CD14-positive monocyte (primary cell): ENCODE measurements at places on chromosomes 7 and 10.

- DNase-seq: no peak
Observed at GRCh38 chr10:96896884-96897589, 64.9 kb downstream of the LCOR start.

- DNase-seq: no peak
Observed at GRCh38 chr7:34019301-34019790, 114.0 kb downstream of the BMPER start.

DNA sequence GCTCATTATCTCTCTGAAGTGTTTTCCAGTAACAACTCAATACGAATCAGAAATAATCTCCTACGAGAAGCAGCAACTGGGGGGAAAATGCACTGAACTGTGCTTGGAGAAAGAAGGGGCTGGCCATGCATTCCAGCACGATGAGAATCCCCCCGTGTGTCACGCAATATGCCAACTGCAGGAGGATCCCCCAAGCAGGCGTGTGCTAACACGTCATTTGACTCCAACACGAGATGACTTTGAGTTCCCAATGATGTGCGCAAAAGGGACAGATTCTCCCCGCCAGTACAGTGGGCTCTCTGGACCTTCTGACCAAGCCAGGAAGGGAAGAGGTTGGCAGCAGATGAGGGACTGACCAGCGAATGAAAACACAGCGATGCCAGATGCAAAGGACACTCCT is 105.5 kb downstream of the KCNMA1 start:
- no peak for DNase-seq

GRCh38 chr7:44914992-44915607 is 29.8 kb upstream of the PURB start:
- DNase-seq: peak; percentile 64

GRCh38 chr10:29037348-29038113 is 251.3 kb upstream of the LYZL1 start:
- no peak for DNase-seq

DNA sequence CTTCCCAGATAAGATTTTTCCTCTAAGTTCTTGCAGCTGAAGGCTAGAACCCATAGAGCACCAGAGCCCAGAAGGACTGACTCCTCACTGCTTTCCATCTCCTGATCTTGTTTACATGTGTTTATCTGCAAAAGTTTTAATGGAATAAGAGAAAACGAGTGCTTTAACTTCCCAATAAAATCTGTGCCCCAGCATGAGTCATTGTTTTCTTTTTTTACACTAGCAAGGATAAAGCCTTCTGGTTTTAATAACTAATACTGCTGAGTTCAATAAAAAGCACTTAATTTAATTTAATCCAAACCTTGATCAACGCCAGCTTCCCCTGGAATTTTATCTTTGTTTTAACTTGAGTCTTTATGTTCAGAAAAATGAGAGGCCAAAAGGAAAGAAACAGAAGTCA is 227.6 kb downstream of the HPSE2 start:
- no peak for DNase-seq

- DNase-seq: no peak
Observed at GRCh38 chr10:78461333-78461732, 427.7 kb downstream of the RPS24 start.

DNA sequence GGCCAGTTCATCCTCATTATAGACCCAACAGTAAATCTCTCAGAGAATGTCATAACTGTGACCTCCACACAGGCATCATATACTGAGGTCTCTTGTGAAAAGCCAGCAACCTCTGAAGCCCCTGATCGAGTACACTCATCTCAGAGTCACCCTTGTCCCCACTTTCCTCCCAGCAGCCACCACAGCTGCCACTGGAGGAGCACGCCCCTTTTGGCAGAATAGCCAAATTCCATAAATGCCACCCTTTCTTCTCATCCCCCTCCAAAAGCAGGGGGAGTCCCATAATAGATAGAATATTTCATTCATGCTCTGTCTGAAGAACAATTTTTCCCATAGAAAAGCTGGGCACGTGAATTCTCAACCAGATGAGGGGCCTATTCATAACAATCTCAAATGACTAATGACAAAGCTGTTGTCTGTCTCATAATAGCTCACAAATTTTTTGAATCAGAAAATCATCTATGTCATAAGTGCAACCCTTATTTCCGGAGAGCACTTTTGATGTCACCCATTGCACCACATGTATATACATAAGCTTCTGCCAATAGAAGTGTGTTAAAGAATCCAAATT is 47.4 kb downstream of the SGMS1 start:
- DNase-seq: no peak

DNA sequence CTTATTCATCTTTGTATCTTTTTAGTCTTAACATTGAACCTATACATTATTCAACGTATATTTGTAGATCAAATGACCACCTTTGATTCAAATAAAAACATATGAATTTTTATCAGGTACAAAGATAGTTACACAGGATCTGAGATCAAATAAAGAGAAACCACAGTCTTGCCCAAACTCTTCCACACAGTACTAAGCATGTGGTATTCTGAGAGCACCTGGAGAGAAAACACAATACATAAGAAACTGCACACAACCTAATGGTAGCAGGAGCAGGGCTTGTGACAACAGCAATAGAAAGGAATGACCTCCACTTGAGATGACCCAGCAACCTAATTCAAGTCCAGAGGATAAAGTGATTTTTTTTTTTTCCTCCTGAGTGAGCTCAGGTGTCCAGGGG is 6.5 kb upstream of the WASL start:
- DNase-seq: no peak

GRCh38 chr10:112446055-112446854 is 459 bp downstream of the ZDHHC6 start:
- DNase-seq: peak; percentile 32

DNA sequence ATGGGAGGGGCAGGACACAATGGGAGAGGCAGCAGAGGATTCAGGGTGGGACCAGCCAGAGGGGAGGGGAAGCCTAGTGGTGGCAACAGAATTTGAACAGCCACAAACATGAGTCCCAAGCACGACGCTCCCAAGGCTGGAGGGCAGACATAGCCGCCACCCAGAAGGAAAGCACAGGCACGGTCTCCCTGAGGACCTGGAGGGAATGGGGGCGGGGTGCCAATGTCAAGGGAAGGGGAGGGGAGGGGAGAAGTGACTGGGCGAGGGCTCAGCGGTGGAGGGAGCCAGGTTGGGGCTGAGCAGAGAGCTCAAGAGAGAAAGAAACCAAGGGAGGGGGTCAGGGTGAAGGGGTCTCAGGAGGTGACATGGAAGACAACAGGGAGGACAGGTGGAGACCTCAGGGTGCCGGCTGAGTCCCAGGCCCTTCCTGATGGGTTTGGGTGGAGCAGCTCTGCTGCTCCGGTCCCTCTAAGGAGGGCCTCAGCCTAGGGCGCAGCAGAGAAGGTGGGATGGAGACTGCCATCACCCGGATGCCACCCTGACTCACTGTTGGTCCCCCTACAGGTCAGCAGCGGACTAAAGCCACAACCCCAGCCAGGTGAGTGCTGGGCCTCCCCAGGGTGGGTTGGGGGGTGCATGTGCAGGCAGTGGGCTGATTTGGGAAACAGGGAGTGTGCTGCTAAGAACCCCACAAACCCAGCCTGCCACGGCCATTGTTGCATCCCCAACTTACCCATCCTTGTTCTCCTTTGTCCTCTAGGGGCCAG is 24.2 kb downstream of the PILRA start:
- DNase-seq: no peak

- no peak for DNase-seq
Observed at GRCh38 chr10:31604096-31604495, 285.1 kb downstream of the ZEB1 start.

- peak; percentile 66 for DNase-seq
Observed at GRCh38 chr10:114131094-114131493, 42.9 kb downstream of the CCDC186 start.

GRCh38 chr10:76469675-76470074 is 1038.3 kb downstream of the LRMDA start:
- DNase-seq: no peak

GRCh38 chr7:25835197-25835596 is 316.8 kb upstream of the NFE2L3 start:
- DNase-seq: no peak

DNA sequence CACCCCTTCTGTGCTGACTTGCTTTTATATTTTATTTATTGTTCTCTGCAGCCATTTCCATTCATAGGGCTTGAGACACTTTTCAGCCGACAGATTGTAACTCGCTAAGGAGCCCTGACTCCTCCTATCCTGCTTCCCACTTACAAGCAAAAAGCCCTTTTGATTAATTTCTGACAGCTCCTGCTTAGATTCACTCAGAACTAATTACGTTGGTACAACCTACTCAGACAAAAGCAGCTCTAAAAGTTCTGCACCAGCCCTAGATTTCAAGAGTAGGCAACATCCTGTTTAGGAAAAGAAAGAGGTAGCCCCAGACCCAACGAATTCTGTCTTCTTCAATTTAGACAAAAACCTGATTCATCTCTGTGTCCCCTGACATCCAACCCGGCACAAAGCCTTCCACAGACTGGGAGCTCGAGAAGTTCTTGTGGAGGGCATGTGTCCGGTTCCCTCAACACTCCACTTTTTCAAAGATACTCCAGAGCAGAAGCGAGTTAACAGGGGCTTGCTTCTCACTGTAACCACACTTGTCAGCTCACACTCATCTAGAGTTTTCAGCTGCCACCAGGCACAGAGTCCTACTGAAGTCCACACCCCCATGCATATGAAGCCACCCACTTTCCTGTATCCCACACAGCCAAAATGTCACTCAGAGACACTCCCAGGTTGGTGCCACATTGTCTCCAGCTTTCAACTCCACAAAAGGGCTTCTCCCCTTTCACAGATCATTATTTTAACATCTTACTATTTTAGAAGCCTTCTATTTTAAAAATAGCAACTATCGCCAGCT is 113.6 kb upstream of the NFE2L3 start:
- no peak for DNase-seq

- no peak for DNase-seq
Observed at GRCh38 chr7:143455491-143455890, 12.2 kb downstream of the TAS2R60 start.

DNA sequence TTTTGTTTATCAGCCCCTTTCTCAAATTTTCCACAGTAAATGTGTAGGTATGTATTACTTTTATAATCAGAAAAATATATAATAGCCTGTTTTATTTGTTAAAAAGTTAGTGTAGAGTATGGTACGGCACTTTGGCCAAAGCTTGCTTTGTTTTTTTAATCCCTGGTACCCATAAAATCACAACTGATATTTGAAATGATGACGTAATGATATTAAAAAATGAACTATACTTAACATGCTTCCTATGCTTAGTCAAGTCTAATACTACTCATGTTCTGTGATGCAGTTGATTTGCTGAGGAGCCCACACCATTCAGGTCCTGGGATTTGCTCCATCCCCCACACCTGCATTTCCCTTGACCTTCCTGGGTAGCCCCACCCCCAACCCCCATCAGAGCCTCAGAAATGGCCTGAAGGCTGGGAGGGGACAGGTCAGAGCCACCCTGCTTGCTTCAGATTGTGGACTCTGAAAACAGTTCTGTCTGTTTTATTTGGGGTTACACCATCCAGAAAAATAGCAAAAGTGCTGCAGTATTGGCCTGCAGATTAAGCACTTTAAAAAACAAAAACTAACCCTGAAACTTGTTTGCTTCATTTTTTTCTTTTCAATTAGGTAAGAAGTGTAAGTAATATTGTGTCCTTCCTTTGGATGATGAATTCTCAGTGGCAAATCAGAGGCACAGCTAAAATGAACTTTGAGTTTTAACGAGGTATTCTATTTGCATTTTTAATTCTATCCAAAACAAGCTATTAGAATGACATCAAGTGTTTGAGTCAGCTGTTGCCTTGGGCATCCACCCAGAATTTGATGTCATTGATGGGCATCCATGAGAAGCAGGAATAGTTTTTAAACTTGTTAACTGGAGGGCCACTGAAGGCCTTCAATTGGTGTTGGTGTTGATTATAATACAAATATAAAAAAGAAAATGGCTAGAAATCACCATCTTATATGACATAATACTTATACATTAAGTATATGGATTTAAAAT is 23.3 kb downstream of the PLCE1 start:
- no peak for DNase-seq

- peak; percentile 11 for DNase-seq
Observed at GRCh38 chr7:48411619-48412018, 240.4 kb downstream of the ABCA13 start.

DNA sequence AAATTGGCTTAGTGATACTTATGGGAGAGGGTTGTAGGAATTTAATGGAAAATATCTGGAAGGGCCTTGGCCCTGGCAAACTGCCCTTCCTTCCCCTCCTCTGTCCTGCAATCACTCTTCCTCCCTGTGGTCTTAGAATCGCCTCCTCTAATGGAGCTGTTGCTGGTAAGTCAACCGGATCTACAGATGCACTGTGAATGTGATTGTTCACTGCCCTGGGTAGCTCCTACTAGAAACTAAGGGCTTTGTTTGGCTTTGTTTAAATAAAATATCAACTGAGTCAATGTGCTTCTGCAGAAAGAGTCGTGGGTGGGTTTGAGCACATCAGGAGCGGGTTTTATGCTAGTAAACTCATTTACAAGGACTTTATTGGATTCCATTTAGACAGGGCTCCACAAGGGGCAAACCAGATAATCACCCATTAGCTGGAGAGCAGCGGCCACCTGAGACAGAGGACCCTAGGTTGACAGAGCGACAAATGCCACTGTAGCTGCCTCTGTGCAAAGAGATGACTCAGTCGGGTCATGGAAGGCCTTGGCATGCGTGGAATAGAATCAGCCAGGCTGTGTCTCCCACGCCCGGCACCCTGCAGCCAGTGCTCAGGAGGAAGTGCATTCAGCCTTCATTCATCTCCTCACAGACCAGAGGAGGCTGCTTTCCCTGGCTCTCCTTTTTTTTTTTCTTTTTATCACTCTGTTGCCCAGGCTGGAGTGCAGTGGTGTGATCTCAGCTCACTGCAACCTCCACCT is 97.9 kb downstream of the GAD2 start:
- no peak for DNase-seq

- DNase-seq: no peak
Observed at GRCh38 chr10:98030093-98030821, at the start of gene CRTAC1. TSS of gene CRTAC1 (minus strand) at chr10:98030621. CDS start at chr10:98030472, 149 bp downstream.

GRCh38 chr10:34641147-34641912 is 173.8 kb downstream of the PARD3 start:
- DNase-seq: no peak

DNA sequence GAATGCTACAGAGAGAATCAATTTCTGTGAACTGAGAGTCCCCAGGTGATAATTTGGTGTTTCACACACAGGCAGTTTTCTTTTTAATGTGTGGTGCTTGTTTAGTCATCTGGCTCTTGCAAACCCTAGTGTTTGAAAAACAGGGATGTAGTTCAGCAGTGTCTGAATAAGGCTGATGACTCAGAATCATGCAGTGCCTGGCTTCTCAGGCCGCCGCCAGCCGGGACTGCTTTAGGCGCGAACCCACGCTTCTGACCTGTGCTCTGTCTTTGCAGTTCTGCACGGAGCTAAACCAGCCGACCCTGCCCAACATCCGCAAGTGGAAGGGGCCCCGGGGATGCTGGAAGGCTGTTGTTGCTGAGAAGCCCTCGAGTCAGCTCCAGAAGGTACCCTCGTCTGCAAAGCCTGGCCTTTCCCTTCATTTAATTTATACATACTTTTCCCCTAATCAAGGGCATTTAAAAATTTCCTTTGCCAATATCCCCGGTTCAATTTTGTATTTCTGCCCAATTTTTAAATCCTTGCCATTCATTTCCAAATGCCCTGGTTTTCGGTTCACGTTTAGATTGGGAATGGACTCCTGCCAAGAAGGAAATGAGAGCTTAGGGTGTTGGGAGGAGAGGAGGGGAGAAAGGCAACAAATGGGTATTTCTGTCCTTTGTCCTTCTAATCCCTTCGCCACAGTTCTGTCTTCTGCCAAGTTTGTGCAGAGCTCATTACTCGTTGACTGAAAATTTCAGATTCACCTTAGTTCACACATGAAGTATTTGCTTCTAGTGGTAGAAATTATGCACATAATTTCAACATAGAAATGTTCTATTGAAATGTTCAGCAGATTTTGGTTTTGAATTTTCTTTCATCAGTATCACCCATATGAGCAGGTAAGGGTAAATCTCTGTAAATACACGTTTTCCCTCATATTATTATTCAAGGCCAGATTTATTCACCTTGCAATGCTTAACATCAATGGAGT is 108.5 kb upstream of the ANLN start:
- DNase-seq: peak; percentile 90
